ENCODE measurements at places on chromosomes 6 and 20. TPM values are rescaled to one million over a fixed set of nuclear protein-coding genes. Genes with fewer than 3 reads are reported as not detected.

DNA sequence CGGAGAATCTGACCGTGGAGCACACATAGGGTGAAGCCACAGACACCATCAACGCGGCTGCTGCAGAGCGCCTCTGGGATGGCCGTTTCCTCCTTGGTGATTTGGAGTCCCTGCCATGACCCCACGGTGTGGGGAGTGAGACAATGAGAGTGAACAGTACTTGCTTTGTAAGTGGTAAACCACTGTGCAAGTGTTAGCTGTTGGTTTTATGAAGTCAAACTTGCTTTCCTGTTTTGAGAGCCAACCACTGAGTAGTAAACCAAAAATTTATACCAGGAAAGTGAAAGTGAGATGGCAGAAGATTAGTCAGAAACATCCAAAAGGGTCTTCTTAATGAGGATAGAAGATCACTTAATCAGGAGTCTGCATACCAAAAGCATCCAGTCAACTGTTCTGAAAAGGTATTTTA is 160.7 kb downstream of the FOXC1 start:
- H3K27me3 ChIP-seq = no peaks in the 10 kb centered on the region
- H3K36me3 ChIP-seq = no peaks in the 10 kb centered on the region
- no peak overlapping the region for H3K4me3 ChIP-seq
- no peak overlapping the region for H3K27ac ChIP-seq
- peaks cover 15% of the 10 kb centered on the region for H3K4me1 ChIP-seq
- no peak for DNase-seq

- no peaks in the 10 kb centered on the region for H3K27me3 ChIP-seq
- H3K4me1 ChIP-seq = no peaks in the 10 kb centered on the region
- DNase-seq = no peak
- no peak overlapping the region for H3K27ac ChIP-seq
- H3K36me3 ChIP-seq = no peaks in the 10 kb centered on the region
Observed at GRCh38 chr6:46876126-46876525, 45.6 kb downstream of the ADGRF5 start.

GRCh38 chr6:7183707-7184106 is 75.9 kb downstream of the RREB1 start:
- H3K27ac ChIP-seq = no peak overlapping the region
- DNase-seq = no peak
- H3K4me3 ChIP-seq = no peak overlapping the region
- H3K4me1 ChIP-seq = no peaks in the 10 kb centered on the region

DNA sequence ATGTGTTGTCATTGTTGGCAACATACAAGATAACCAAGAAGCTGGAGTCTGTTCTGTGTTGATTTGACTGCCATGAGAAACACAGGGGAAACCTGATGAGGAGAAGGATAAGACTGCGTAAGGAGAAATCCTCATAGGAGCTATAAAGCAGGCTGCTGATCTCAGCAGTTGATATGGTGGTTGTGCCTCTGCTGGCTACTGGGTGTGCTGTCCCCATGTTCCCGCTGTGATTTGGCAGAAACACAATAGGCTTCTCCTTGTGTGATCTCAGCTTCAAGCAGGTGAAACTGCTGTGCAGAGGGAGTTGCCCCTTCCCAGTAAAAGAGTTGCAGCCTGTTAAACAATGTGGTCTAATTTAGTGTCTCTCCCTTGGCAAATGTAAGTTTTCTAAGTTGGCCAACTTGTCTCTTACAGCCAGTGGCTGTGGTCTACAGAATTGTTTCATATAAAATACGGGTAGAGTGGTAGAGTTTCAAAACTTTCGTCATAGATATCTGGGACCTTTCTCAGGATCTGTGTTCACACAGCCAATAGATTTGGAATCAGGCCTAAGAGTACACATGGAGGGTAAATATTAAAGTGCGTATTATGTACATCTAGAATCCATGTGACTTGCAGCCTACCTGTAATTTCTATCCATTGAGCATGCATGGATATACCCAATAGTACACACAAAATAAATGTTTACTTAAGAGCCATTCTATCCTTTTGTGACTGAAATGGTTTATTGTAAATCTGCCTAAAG is 78.4 kb downstream of the RNF144B start:
- H3K4me1 ChIP-seq = peaks cover 5% of the 10 kb centered on the region
- no peaks in the 10 kb centered on the region for H3K27me3 ChIP-seq
- no peak overlapping the region for H3K27ac ChIP-seq
- H3K4me3 ChIP-seq = no peak overlapping the region

GRCh38 chr6:16168121-16168520 is 39.2 kb downstream of the MYLIP start:
- DNase-seq = no peak
- no peak overlapping the region for H3K27ac ChIP-seq
- no peak overlapping the region for H3K4me3 ChIP-seq
- H3K36me3 ChIP-seq = no peaks in the 10 kb centered on the region

DNA sequence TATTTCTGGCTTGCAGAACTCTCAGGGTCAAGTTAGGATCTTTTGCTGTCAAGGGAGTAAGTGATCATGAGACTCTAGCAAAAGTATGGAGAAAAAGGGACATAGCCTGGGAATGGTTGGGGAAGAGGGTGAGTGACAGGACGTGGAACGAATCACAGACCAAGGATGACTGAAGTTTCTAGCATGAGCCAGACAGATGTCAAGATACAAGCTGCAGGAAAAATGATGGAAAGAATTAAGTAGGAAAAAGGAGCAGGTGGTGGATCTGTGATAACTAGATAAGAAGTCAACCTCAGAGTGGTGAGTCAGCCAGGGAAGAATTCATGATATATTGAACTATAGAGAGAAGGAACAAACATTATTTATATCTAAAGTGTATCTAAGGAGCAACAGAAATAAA is 159.8 kb upstream of the SYNDIG1 start:
- no peak overlapping the region for H3K4me3 ChIP-seq
- DNase-seq = no peak
- H3K36me3 ChIP-seq = no peaks in the 10 kb centered on the region
- H3K27ac ChIP-seq = no peak overlapping the region

- no peak overlapping the region for H3K4me3 ChIP-seq
- H3K36me3 ChIP-seq = no peaks in the 10 kb centered on the region
- no peaks in the 10 kb centered on the region for H3K4me1 ChIP-seq
- no peak overlapping the region for H3K27ac ChIP-seq
Observed at GRCh38 chr6:34017106-34017805, 128.6 kb downstream of the GRM4 start.

- H3K4me3 ChIP-seq = no peak overlapping the region
- H3K27me3 ChIP-seq = no peaks in the 10 kb centered on the region
- H3K4me1 ChIP-seq = no peaks in the 10 kb centered on the region
- no peak for DNase-seq
- no peak overlapping the region for H3K27ac ChIP-seq
- H3K36me3 ChIP-seq = no peaks in the 10 kb centered on the region
Observed at GRCh38 chr20:42082611-42083010, 464.4 kb upstream of the CHD6 start.

DNA sequence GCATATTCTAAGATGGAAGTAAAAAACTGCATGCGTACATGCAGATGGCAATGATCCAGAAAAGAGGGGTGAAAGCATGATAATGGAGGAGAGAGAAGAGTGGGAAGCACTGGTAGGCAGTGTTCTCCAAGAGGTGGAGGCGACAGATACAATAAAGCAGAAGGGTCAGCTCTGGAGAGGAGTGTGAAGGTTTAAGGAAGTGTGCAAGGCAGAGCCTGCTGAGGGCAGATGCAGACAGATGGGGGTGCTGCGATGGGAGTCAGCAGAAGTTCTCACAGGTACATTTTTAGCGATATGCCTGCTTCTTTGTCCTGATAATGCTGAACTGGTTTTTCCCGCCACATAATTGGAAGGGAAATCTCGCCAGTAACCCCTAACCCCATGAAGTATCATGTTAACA is 81.1 kb upstream of the C6orf118 start:
- no peak for DNase-seq
- no peaks in the 10 kb centered on the region for H3K36me3 ChIP-seq
- no peaks in the 10 kb centered on the region for H3K27me3 ChIP-seq
- H3K27ac ChIP-seq = no peak overlapping the region
- H3K4me1 ChIP-seq = no peaks in the 10 kb centered on the region

- no peaks in the 10 kb centered on the region for H3K27me3 ChIP-seq
- H3K27ac ChIP-seq = no peak overlapping the region
- H3K4me3 ChIP-seq = no peak overlapping the region
- DNase-seq = no peak
Observed at GRCh38 chr6:100796049-100796823, 84.9 kb downstream of the ASCC3 start.

DNA sequence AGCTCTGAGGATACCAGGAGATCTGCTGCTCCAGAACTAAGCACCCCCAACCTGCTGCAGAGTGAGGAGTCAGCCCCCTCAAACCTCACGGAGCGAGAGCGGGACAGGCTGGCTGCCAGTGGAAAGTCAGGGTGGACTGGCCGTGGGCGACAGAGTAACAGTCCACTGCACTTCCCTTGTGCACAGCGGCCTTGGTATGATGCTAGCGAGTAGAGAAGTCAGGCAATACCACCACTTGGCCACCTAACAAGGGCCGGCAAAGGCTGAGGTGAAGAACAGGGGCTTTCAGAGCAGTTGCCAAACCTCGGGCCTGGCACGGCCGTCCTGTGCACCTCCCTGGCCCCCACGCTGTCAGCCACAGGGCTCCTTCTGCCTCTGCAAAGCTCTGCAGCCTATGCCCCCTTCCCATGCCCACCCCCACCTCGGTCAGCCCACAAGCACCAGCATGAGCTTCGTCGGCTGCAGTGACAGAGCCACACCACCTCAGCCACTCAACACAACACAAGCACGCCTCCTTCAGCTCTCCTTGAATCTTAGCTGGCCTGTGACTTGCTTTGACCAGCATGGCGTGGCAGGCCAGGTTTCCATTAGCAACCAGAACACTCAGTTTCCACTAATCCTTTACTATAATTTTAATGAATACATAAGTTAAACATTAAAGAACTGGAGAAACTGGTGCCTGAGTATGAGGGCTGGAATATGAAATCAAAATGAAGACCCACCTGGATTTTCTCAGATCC is 127.6 kb upstream of the SNX9 start:
- no peaks in the 10 kb centered on the region for H3K27me3 ChIP-seq
- DNase-seq = no peak
- H3K36me3 ChIP-seq = no peaks in the 10 kb centered on the region
- no peak overlapping the region for H3K4me3 ChIP-seq
- H3K27ac ChIP-seq = no peak overlapping the region

- no peaks in the 10 kb centered on the region for H3K36me3 ChIP-seq
- H3K4me1 ChIP-seq = no peaks in the 10 kb centered on the region
- DNase-seq = no peak
- no peak overlapping the region for H3K27ac ChIP-seq
Observed at GRCh38 chr6:143325379-143326140, 124.9 kb downstream of the ADAT2 start.

DNA sequence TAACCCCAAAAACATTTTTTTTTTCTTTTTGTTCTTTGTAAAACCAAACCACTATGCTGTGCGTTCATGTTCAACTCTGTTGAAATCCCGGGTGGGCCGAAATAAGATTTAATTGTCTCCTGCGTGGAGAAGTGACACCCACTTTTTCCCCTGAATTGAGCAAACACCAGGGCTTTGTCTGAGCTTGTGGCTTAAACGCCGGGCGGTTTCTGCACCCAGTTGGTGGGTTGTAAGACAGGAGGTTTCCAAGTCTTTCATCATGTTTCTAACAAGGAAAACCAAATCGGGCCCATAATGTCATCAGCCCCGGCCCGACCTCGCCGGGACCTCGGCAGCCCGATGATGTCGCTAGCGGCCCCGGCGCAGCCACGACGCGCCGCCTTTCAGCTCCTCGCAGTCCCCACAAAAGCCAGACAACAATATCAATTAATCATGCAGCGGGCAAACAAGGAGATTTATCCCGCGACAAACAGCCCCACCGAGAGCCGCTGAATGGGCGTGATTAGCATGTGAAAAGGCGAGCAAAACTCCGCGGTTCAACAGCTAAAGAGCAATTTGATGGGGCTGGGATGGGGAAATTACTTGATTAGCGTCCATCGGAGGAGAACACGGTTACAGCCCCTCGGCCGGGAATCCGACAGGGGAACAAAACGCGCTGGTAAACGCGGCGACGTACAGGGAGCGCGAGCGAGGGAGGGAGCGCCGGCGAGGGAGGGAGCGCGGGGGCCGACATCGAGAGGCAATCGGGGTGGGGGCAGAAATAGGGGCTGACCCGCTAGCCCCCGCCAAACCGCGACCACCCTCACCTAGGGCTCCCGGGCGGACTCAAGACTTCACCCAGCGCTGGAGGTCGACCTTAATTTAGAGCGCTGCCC is 5.3 kb downstream of the LINC00237 start:
- peak overlapping the region; percentile 72 for H3K4me3 ChIP-seq
- no peak for DNase-seq
- no peak overlapping the region for H3K27ac ChIP-seq
- H3K4me1 ChIP-seq = peaks cover 44% of the 10 kb centered on the region
- H3K27me3 ChIP-seq = peaks cover 15% of the 10 kb centered on the region
- no peaks in the 10 kb centered on the region for H3K36me3 ChIP-seq

DNA sequence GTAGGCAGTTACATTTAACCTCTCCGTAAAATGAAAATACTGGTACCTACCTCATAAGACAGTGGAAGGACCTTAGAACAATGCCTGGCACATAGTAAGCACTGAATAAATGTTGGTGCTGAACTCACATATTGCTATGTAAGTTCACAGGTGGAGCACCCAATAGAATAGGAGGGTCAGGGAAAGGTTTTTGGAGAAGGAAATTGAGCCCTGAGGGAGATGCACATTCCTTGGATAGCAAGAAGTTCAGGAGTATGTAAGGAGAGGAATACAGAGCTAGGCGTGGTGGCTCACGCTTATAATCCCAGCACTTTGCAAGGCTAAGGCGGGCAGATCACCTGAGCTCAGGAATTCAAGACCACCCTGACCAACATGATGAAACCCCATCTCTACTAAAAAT is 7.0 kb downstream of the UBE2C start:
- no peaks in the 10 kb centered on the region for H3K36me3 ChIP-seq
- no peak overlapping the region for H3K27ac ChIP-seq
- H3K4me3 ChIP-seq = no peak overlapping the region
- H3K27me3 ChIP-seq = no peaks in the 10 kb centered on the region

- DNase-seq = no peak
- no peaks in the 10 kb centered on the region for H3K4me1 ChIP-seq
- H3K27me3 ChIP-seq = no peaks in the 10 kb centered on the region
- H3K36me3 ChIP-seq = no peaks in the 10 kb centered on the region
- H3K27ac ChIP-seq = no peak overlapping the region
Observed at GRCh38 chr6:46832816-46833215, 39.6 kb downstream of the MEP1A start.

GRCh38 chr20:8633366-8633765 is 435.5 kb upstream of the PLCB4 start:
- no peaks in the 10 kb centered on the region for H3K36me3 ChIP-seq
- no peaks in the 10 kb centered on the region for H3K27me3 ChIP-seq
- H3K4me1 ChIP-seq = no peaks in the 10 kb centered on the region

GRCh38 chr20:366041-366718 is 14.4 kb upstream of the TRIB3 start:
- H3K27ac ChIP-seq = no peak overlapping the region
- H3K4me3 ChIP-seq = no peak overlapping the region
- no peaks in the 10 kb centered on the region for H3K27me3 ChIP-seq
- no peaks in the 10 kb centered on the region for H3K4me1 ChIP-seq
- H3K36me3 ChIP-seq = no peaks in the 10 kb centered on the region

- H3K36me3 ChIP-seq = no peaks in the 10 kb centered on the region
- no peaks in the 10 kb centered on the region for H3K27me3 ChIP-seq
- no peak overlapping the region for H3K4me3 ChIP-seq
- no peak for DNase-seq
- H3K27ac ChIP-seq = peak overlapping the region; percentile 89
- H3K4me1 ChIP-seq = peaks cover 82% of the 10 kb centered on the region
Observed at GRCh38 chr20:19493794-19494495, 264.1 kb upstream of the RIN2 start.

Gene SMLR1
- not detected for total RNA-seq

Gene MRPS18B
- 27.3 TPM for total RNA-seq

Gene PCK1
- total RNA-seq = 4.2 TPM

Gene PET117
- total RNA-seq = 25.5 TPM

Gene ALDH5A1
- total RNA-seq = 6.2 TPM

Gene ZNF391
- total RNA-seq = 2.3 TPM

Gene ENPP4
- total RNA-seq = 32.2 TPM

Measured in thoracic aorta (tissue), 2 donors.